ENCODE measurements at places on chromosomes 16 and 17.

DNA sequence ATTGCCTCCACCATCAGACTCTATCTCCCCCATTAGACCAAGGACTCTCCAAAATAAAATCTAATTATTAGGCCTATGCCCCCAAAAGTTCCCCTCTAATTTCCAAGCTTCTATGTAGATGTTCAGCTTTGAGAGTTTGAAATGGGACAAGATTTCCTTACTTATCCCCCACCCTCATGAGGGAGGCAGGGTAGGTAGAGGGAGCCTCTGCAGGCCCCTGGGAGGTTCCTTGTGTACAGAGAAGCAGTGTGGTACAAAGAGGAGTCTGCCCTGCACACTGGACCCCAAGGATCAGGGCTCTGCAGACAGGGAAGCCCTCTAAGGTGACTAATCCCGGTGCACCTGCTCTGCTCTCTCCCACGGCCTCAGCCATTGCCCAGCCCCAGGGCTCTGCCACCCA, 2.5 kb downstream of the KRT17 start:
- no peak for DNase-seq

GRCh38 chr17:40536295-40537171, 28.7 kb downstream of the CCR7 start:
- no peak for DNase-seq

- no peak for DNase-seq
These were observed 335.8 kb downstream of the WWOX start for GRCh38 chr16:78435260-78435659.

DNA sequence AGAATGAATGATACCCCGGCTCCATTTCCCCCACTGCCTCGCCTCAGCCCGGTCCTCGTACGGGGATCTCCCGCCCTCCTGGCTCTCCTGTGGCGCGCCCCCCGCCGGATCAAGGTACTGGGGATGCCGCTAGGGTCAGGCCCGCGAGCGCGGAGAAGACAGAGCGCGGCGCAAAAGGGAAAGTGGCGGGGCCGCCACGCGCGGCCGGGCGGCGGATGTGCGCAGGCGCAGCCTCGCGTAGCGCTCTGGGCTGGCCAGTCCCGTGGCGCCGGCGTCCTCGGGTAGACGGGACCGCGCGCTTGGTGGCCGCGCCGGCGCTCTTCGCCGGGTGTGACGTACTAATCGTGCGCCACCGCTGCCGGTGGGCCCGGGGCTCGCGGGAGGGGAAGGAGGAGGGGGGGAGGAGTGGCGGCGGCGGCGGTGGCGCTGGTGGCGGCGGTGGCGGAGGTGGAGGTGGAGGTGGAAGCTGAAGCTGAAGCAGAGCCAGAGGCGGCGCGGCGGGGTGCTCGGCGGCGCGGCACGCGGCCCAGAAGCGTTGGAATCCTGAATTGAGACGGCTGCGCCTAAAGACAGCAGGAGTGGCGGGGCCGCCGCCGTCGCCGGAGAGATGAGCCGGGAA, at the start of gene SENP3:
SENP3 (plus strand) TSS at position 331 of the 619 bp plus-strand sequence. CDS start 1,158 bp downstream, outside the sequence.
- DNase-seq, result peak; percentile 91

GRCh38 chr17:66518108-66518507, 215.7 kb downstream of the PRKCA start:
- no peak for DNase-seq

DNA sequence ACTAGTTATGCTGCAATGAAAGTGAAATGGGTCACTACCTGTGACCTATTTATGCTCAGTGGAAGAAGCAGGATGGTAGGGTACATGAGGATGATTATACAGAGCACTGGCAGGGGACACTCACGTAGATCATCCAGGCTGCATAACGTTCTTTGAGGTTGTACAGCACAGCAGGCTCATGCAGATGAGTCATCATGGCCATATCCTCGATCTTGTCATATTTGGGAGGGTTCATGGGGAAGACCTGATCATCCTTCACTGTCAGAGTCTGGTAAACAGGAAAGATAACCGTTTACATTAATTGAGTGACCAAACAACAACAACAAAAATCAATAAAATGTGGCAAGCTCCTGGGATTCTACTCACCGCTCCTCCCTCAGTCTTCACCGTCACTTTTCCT, 2.1 kb downstream of the MYH2 start:
- DNase-seq, result no peak

GRCh38 chr16:70675851-70676513, 9.9 kb downstream of the MTSS2 start:
- DNase-seq, result no peak

DNA sequence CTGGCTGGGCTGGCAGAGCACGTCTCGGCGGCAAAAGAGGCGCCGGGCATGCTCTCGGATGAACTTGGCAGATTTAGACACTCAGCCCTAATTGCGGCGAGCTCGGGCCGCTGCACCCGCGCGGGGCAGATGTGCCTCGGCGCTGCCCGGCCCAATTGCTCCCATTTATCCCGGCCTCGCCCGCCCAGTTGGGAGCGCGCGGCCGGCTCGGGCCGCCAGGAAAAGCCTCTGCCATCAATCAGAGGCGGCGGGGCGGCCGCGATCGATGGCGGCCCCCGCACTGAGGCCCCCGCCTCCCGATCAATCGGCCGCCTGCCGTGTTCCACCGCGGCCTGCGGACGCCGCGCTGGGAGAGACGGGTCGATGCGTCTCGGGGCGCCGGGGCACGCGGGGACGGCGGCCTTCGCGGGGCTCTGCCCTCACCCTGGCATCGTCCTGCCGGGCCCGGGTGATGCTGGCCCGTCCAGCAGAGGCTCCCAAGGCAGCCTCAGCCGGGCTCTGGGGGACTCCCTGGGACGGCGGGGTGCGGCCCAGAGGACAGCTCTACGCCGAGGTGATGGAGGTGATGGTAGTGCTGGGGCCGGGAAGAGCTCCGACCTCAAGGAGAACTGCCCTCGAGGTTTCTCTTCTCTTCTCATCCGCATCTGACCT, 200.9 kb upstream of the N4BP1 start:
- DNase-seq, result no peak

DNA sequence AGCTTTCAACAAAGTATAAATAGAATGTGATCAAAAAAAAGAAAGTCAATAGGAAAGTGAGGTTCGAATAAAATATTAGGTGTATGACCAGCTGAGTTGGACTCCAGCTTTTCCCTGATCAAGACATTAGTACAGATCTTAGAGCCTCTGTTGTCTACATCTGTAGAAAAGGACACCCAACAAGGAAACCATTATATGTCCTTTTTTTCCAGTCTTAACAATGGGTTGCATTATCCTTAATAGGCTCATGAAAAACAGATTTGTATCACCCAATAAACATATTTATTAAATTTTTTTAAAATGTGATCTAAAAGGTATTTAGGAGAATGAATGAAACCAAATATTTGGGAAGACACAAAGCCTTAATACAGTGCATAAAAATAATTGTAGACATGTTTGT, 18.1 kb downstream of the ABCA6 start:
- DNase-seq, result no peak

GRCh38 chr16:29756654-29757053, 10.9 kb upstream of the C16orf54 start:
- no peak for DNase-seq

GRCh38 chr17:60743799-60744198, 66.1 kb downstream of the BCAS3 start:
- DNase-seq, result no peak

DNA sequence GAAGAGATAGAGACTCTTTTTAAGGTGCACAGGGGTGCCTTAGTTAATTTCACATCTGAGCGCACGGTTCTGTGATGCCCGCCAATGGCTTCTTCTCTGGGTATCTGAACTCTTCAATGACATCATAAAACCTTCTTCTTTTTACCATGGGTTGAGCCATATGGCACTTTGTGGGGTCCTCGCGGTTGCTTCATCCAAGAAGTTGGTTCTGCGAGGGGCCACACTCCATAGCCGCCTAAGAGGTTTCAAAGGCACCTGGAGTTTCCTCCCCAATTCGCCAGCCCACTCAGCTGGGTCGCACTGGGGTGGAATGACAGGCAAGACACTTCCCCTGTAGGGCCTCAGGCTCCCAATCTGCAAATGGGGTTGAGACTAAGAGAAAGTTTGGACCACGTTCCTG, 10.4 kb upstream of the MT4 start:
- DNase-seq, result no peak

- DNase-seq, result no peak
These were observed 22.7 kb upstream of the CYTH1 start for GRCh38 chr17:78804777-78805176.

DNA sequence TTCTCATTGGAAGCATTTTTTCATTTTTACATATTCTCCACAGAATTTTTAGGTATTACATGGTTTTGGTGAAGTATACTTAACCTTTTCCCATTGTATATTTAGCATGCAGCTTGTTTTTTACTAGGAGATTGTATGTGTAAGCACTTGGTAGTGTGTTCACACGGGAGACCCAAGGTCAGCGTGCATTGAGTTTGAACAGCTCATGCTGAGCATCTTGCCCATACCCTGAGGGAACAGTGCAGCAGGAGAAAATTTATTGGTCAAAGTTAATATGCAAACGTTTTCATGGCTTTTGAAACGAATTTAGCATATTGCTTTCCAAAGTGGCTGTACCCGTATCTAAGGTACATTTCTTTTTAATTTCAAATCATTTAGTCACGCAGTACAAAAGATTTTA, 168.7 kb downstream of the MRTFB start:
- DNase-seq, result no peak

DNA sequence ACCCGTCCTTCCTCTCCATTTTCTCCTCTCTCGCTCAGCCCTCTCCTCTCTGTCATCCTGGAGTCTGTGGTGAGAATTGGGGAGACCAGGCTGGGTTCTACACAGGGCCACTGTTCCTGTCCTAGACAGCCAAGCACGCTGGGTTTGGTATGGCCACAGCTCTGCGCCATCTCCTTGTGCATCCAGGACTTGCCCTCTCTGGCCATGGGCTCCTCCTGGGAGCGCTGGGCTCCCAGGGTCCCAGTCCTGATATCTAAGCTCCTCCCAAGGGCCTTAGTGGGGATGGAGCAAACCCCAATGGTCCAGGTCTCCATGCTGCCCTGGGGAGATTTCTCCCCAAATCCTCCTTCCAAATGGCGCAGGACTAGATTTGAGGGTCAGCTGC, 27.2 kb upstream of the ITGA3 start:
- DNase-seq, result no peak

- no peak for DNase-seq
These were observed 9.7 kb downstream of the ETV4 start for GRCh38 chr17:43536236-43536992.

DNA sequence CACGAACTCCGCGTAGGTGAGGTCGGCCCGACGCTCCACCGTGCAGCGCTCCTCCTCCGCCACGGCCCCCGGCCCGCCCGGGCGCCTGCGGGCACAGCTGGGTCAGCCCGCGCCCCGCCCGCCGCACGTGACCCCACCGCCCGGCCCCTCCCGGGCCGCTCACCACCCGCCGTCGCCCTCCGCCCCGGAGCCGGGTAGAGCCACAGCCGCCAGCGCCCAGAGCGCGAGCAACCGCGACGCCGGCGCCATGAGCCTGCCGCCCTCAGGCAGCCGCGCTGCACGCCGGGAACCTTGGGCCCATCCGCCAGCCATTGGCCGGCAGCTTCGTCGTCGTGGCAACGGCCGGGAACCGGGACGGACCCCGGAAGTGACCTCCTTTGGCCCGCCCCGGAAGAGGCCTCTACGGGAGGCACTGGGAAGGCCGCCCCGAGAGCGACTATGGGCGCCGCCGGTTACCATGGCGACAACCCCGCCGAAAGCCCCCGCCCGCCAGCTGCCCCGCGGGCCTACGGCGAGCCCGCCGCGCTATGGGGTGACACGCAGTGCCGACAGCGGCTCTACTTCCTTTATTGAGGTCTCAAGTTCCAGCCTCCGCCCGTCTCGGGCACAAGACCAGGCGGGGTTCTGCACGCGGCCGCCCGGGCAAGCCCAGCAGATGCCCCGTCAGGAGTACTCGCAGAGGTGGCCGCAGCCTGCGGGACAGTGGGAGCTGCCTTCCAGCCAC, at the start of gene JMJD8:
JMJD8 (minus strand) TSS at position 264 of the 724 bp plus-strand sequence; CDS start at position 249, 15 bp downstream.
- peak; percentile 96 for DNase-seq

- no peak for DNase-seq
These were observed 44.5 kb downstream of the SOX9 start for GRCh38 chr17:72165192-72165866.

GRCh38 chr16:15704545-15704987, 54.5 kb downstream of the NDE1 start:
- peak; percentile 79 for DNase-seq

DNA sequence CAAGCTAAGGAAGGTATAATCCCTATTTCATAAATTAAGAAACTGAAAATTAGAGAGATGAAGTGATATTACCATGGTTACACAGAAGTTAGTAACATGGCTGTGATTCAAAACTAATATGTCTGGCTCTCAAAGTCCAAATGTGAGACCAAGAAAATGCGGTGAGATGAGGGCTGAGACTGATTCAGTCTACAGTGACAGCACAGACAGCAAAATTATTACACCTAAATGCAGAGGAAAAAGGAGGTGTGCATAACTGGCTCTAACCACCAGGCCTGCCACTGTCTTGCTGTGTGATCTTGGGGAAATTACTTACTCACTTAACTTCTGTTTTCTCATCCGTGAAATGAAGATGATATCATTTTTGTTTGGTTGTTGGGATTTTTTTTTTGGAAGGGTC, 270.0 kb upstream of the SOX9 start:
- DNase-seq, result no peak

DNA sequence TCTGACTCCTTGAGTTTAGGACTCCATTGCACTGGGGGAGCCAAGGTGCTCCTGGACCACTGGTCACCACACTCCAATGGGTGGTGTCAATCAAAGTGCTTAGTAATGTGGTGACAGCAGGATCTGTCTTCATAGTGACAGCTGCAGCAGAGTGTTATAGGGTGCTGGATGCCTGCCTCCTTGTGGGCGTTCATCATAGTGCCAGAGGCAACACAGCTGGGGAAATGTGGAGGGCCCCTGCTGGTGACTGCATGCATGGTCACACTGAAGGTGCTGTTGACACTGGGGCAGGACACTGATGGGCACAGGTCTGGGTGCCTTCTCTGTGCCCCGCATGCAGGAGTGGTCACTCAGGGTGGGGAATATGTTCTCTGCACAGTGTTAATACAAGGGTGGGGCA, 177.5 kb upstream of the CDH8 start:
- DNase-seq, result no peak

DNA sequence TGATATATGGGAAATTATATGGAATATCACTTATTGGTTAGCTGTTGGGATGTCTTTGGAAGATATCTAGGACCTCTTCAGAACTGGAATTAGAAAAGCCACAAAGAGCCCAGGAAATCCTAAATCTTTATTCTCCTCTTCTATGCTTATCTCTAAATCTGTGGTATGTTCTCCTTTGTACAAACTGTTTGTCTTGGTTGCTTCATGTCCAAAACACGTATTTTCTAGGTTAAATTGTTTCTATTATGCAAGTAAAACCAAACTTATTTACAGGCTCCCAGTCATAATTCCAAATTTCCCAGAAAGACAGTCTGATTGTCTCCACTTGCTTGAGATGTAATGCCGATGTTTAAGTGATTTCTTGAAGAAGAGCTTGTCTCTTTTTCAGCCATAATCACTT, 650.9 kb downstream of the CDH11 start:
- no peak for DNase-seq

DNA sequence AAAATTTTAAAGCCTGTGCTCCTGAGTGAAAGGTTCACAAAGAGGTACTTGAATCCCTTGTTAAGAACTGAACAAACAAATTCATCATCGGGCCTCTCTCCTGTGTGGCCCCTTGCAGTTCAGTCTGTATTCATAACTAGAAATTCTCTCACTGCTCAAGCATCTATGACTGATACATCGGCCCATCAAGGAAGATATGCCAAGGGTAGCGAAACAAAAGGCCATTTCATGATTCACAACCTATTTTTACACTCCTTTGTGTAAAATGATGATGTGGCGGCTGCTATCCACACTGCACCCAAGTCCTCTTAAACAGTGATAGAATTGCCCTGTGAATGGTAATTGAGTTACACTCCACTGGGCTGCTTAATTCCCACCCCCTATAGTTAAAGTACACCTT, 204.6 kb downstream of the STX8 start:
- DNase-seq, result no peak

- DNase-seq, result no peak
These were observed 22.9 kb downstream of the DUSP14 start for GRCh38 chr17:37512442-37513068.

Data from activated CD4-positive, CD25-positive, alpha-beta regulatory T cell treated with anti-CD3 and anti-CD28 coated beads, Interleukin-2, amount 50 U/mL, for 72 hours (primary cell).